ENCODE measurements at places on chromosomes 2 and 18.

- DNase-seq, result no peak
These were observed 83.3 kb downstream of the SMIM21 start for GRCh38 chr18:75344161-75344560.

DNA sequence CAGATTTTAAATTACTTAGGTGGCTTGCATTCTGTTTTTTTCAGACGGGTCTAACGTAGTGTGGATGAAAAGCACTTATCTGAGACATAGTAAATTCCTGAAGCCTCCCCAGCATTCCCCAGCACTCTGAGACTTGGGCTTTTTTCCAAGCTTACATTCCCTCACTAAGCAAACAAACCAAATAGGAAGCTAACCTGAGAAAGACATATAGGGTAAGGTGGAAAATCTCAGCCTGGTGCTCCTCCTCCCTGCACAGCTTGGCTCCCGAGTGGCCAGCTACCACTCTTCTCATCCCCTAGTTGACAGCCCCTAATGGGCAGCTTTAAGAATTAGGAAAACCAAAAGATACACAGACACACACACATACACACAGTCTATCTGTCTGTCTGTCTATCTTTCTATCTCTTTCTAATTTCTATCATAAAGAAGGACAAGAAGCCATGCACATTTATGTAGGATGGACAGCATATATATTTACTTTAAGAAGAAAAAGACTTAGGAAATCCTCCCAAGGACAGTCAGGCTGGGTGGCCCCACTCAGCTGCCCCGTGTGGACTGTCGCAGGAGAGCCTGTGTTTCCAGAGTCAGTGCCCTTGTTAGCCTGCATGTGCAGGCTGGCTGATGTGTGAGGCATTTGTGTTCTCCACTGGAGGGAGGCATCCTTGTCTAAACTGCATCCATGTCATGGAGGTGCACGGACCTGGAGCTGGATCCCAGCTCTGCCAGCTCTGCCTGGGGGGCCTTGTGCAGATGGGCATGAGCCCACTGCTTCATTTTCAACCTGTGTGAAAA lies 8.2 kb downstream of the CNNM3 start:
- peak; percentile 74 for DNase-seq

DNA sequence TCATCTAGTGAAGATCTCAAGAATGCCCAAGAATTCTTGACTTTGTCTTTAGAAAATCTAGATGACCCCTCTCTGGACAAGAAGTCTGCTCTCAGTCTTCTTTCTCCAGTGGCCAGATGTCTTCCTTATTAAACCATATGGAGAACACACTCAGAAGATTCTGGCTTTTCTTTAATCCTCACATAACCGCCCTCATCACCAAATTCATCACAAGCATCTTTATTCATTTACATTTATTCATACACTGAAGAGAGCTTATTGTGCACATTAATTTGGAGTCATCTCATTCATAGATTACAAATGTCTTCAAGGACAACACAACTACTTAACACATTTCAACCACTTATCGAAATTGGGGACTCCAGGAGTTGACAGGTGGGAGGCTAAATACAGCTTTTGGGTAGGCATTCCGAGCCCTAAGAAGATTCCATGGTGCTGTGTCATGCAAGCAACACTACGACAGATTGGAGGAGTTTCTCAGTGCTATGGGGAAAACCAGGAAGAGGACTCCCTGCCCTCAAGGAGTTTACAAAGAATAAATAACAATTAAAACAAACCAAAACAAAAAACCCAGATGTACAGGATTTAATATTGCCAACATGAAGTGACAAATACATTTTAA lies 64.8 kb upstream of the LCLAT1 start:
- DNase-seq, result no peak

- no peak for DNase-seq
These were observed 19.8 kb downstream of the USP40 start for GRCh38 chr2:233546774-233547173.

DNA sequence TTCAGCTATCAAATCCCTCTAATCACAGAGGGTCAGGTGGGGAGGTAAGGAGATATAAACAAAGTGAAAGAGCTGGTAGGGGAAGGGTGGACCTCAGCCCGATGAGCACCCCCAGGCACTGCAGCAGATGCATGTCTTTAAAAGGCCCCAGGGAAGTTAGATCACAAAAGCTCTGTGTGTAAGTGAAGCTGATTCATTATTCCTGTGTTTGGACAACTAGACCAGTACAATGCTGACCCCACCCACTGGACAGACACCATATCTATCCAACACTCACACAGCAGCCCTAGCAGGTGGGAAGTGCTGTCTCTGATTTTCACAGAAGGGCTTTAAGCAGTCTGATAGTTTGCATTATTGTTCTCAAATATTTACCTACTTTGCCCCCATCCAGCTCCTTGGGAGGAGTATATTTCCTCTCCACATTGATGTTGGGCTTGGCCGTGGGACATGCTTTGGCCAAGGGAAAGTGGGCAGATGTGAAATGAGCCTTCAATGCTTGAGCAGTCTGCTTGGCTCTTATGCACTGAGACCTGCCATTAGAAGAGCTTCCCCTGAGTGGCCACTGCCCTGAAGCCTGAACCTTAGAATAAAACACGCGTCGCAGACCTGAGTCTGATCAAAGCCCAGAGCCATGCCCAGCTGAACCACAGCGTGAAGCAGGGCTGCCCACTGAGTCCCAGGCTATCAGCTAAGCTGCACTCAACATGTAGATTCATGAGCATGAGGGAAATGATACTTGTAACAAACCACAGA lies 111.4 kb downstream of the COPS8 start:
- peak; percentile 85 for DNase-seq

DNA sequence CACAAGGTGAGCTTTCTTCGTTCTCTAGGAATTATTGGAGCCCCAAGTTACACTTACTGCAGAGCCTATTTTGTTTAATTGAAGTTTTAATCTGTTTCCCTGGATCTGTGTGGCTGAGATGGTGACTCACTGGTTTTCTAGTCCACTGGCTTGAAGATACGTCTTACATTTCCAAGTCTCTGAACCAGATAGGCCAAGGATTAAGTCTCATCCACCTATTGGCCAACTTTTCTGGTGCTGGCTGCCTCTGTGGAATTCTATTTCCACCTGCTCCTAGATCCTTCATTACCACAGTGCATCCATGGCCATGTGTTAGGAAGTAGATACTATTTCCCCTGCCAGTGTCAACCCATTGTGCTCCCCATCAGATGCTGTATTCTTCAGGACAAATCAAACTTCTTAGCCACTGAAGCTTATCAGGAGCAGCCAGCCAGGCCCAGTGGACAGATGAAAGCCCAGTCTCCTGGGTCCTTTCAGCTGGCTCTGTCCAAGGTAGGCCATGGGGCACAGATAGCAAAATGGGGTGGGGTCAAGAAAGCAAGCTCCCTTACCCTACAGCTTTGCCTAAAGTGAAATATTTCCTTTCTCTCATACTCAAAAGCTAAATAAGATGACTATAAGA lies 198.8 kb upstream of the TCF4 start:
- no peak for DNase-seq
